ENCODE measurements at places on chromosomes 5 and 9.
A peak's percentile ranks its signal among the peaks of the same experiment; 100 is the strongest.

- no peak for DNase-seq
These were observed 644 bp downstream of the NIM1K start for GRCh38 chr5:43192558-43193180.

DNA sequence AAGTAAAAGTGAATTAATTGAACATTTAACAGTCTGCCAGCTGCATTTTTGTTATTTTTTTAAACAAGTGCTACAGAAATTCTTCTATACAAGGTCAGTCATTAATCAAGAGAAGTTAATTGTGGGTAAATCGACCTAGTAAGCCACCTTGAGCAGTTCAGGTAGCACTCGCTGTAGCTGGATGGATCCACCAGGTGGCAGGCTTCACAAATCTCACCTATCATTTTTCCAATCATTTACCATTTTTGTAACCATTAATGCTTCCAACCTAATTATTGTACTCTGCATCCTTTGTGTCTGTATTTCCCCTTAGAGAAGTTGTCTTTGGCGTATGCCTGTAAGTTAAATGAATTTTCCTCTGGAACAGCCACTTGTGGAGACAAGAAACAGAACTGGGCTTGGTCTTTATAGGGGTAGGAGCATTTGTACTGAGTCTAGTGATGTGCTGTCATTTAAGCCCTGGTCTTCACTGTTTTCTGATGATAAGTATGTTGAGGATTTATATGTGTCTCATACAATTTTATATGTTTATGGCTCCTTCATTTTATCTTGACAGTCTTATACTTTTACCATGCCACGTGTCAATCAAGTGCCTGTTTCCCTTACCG lies 39.5 kb downstream of the CD180 start:
- DNase-seq, result peak; percentile 39

- DNase-seq, result no peak
These were observed 250.6 kb upstream of the MAP3K1 start for GRCh38 chr5:56564541-56565282.

DNA sequence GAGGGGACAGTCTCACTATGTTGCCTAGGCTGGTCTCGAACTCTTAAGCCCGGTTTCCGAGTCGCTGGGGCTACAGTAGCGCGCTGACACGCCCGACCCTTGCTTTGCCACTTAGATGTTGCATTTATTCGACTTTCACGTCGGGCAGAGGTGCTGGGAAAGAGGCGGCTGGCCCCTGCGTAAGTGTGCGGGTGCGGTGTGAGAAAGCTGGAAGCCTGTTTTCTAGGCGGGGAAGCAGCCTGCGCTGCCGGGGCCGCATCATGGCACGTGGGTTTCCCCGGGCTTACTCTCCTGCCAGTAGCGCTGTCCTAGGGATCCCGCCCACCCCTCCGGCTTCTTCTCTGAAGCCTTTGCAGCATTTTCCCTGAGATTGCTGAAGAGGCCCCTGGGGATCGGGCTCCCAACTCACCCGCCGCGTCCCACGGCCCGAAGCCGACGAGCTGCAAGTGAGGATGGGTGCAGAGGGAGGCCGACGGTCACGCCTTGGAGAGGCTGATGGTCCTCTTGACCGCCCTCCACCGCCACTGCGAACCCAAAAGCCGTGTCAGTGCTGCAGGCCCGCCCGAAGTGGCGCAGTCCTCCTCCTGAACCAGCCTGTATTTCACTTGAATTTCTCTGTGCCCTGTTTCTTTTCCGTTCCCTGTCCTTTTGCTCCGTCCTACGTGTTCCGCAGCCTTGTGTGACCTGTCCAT lies 5.8 kb upstream of the TRIM41 start:
- DNase-seq, result no peak

DNA sequence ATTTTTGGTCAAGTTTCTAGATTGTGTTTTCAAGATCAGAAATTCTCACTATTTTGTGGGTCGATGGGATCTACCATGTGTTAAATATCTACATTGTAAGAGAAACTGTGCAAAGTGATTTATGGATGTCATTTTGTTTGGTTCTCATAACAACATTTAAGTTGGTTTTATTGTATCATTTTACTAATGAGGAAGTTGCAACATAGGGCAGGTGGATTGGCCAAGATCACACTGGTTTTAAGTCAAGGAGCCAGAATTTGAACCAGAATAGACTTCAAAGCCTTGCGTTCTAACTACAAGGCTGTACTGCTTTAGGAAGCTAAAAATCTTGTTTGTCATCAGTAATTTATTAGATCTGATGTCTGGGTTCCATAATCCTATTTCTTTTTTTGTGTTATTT lies 23.4 kb downstream of the SH3TC2 start:
- no peak for DNase-seq

GRCh38 chr5:77850536-77851175 lies 74.5 kb upstream of the TBCA start:
- no peak for DNase-seq

DNA sequence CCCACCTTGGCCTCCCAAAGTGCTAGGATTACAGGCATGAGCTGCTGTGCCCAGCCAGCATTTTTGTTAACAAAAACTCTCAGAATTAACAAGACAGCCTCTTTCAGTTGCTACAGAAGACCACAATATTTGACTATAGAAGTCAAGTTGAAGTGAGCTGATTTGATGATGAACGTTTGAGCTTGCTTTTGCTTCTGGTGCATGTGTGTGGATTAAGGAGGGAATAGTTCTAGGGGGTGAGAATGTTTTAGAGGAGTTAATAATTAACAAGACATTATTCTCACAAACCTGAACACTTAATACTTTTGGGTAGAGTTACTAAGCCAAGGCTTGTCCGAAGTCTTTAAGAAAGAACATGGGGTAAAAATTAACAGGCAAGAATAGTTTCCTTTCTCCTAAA lies 191.6 kb downstream of the TENT4A start:
- no peak for DNase-seq

DNA sequence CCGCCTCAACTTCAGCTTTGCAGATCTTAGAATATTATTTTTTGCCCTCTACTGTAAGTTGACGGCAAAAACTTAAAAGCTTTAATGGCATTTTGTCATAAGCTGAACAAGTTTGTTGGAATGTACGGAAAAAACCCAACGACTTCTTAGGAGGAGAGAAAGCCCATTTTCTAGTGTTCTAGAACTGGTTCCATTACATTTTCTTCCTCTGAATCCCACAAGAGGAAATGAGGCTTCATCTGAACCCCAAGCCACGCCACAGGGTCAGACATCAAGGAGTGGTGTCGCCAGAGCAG lies 113.7 kb downstream of the LHFPL2 start:
- no peak for DNase-seq

DNA sequence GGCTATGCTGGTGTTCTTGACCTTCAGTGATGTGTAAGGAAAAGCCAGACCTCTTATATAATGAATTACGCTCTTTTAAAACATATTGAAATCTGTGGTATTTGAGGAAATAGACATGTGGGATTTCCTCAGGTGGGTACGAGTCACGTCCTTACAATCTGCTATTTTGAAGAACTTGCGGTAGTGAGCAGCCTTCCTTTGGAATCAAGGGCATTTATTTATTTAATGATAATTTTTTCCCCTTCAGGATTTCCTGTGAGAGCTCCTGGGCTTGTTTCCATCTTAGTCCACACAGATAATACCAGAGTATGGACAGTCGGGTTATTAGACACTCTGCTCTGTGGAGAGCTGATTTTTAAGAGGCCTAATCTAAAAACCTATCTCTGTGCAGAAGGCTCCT lies 167.9 kb downstream of the ARHGEF28 start:
- no peak for DNase-seq

GRCh38 chr5:38593959-38594358 lies 37.5 kb upstream of the LIFR start:
- DNase-seq, result no peak

DNA sequence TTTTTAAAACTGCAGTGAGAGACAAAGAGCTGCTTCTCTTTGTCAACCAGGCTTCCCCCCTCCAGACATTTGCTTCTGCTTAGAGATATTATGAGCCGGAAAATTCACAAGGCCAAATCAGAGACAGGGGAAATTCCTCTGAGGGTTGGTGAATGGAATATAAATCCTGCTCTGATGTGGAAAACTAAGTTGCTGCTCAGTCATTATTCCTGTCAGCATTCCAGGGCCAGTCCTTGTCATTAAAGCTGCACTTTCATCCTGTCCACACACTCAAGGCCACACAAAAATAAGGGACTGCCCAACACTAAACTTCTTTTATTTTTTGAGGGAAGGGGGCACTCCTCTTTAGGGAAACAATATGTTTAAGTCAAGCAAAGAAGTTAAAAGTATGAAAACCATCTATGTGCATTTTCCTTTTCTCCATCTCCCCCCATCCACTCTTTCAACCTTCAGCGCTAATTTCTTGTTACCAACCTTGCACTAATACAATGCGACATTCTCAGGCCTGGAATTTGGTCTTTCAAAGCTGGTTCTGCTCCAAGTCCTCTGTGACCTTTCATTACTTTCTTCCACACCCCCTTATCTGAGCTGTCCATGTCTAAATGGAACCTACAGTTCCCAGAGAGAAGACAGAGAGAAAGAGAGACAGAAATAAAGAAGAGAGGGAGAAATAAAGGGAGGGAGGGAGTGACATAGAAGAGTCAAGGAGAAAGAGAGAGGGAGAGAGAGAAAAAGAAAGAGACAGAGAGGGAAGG lies 118.9 kb upstream of the S1PR3 start:
- DNase-seq, result no peak

- DNase-seq, result no peak
These were observed 432.4 kb upstream of the RORB start for GRCh38 chr9:74064702-74065101.

- DNase-seq, result no peak
These were observed 36.8 kb downstream of the PCDHAC2 start for GRCh38 chr5:141003031-141003430.

- DNase-seq, result peak; percentile 18
These were observed 360.0 kb downstream of the BRINP1 start for GRCh38 chr9:119009249-119009648.

GRCh38 chr5:120372899-120373298 lies 91.2 kb upstream of the PRR16 start:
- no peak for DNase-seq

DNA sequence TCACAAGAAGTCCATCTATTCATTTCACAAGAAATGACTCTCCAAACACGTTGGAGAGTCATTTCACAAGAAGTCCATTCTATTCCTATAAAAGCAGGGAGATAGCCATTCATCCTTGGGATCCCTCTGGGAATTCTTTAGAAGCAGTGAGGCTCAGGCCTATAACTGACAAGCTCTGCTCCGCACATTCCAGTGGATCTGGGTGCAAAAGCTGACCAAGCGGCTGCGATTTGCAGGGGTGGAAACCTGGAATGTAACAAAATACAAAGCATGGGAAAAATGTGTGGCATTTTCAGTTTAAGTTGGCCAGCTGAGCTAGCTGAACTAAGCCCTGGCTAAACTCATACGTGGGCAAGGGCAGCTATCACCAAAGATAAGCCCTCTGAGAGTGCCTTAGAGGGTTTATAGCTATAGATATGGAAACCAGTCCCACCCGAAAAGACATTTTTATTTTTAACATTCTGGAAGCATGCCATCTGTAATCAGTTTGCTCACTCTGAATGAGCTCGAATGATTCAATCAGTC lies 8.7 kb downstream of the TAS2R1 start:
- no peak for DNase-seq

- no peak for DNase-seq
These were observed 229.6 kb downstream of the TMEM167A start for GRCh38 chr5:82847562-82847961.

GRCh38 chr5:170885256-170885655 lies 23.4 kb downstream of the RANBP17 start:
- no peak for DNase-seq

- DNase-seq, result no peak
These were observed 247.3 kb downstream of the MAN2A1 start for GRCh38 chr5:109936996-109937395.

DNA sequence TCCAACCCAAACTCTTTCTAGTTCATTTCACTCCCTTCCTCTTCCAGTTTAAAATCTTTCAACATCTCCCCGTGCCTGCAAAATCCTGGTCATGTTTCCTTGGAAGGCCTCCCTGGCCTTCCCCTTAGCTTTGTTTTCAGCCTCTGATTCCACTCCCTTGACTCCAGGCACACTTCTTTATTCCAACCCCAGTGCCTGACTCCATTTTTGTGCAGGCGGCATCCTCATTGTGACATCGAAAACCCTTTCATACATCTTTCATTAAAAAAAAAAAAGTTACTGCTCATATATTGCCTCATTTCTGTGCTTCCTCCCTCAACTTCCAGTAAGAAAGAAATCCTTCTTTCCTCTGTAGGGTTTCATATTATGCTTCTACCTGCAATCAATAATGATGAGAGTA lies 7.1 kb upstream of the TNFSF8 start:
- no peak for DNase-seq

All from NCI-H510A treated with DMSO at 0.1 percent for 48 hours (cell line).